Cerebellum (tissue), 4 donors: ENCODE measurements at places on chromosomes 5 and 9. TPM values are rescaled to one million over a fixed set of nuclear protein-coding genes. Genes with fewer than 3 reads are reported as not detected.

MCC gene
- total RNA-seq = 61.1 TPM

GDF9 gene
- 0.54 TPM for total RNA-seq

ZBED3 gene
- 3.7 TPM for total RNA-seq

MELK gene
- total RNA-seq = 14.6 TPM

NXNL2 gene
- total RNA-seq = 0.36 TPM

SPINK4 gene
- total RNA-seq = not detected

PNPLA7 gene
- 1.5 TPM for total RNA-seq

DNA sequence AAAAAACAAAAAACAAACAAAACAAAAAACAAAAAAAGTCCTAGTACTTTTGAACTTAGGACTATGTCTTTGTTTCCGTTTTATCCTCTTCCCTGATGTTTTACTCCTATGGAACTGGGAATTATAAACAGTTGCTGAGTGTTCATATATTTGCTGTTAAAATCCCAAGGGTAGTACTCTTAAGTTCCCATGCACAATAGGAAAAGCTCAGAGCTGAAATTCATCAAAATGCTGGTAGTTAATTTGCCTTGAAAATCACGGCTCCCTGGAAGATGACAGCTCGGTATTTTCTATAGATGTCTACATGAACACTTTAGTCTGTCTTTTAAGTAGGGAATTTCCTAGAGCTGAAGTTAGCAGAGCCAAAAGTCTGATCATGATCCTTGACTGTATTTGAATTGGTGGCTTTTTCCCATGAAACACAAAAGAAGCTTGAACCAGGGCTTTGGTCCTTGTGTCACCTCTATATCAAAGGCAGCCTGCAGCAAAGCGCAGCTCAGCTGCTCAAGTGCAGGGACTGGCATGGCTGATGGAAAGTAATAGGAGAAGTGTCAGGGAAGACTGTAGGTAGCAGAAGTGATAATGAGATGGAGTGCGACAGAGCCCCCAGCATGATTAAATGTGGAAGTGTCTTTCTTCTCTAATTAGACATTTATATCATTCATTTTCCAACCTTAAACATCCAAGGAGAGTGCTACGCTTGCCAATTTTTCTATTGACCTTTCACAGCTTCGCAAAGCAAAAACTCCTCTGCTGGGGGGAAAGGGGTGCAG, 310.9 kb downstream of the TRIM36 start:
- no peak for DNase-seq

GRCh38 chr5:150211156-150212030, 21.5 kb downstream of the SLC6A7 start:
- DNase-seq = no peak

GRCh38 chr5:101942321-101942882, 353.7 kb downstream of the SLCO4C1 start:
- DNase-seq = peak; percentile 1

DNA sequence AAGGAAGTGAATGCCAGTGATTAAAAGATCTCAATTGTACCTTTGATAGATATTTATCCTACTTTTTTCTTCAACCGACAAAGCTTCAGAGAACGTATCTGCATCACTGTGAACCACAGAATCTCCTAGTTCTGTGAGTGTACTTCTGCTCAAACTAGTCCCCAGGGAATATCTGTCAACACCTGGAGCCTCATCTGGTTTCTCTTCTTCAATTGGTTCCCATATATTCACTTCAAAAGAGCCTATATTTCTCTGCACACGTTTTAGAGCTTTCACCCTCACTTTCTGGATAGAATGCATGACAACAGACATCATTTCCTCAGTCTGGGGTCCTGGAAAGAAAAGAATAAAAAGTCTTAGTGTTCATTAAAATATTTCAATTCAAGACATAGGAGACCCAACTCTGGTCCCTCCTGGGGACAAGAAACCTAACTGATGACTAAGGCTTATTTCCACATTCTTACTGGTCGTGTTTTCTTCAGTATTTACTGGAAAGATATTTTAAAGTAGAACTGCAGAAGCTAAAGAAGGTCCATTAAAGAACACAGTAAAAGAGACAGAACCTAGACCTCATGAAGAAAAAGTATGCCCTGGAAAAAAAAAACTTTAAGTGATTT, 64.3 kb downstream of the CPLANE1 start:
- no peak for DNase-seq

- DNase-seq = no peak
Measured at GRCh38 chr5:161414896-161415295, 131.6 kb downstream of the GABRB2 start.
